Astrocyte of the spinal cord (primary cell): ENCODE measurements at places on chromosomes 6 and 20.

DNA sequence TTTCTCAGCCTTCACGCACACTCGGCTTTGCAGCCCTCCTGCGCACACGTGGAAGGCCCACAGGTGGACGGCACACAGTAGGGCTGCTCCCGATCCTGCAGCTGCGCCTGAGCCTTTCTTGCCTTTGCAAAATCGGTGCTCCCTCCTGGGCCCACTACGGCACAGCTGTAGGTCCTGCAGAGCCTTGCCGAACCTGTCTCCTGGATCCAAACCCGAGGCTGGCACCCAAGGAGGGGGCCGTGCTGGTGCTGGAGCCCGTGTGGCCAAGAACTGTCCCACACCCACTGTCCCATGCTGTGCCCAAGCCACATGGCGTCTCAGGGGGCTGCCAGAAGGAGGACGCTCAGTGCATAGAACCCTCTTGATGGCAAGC lies 227.4 kb downstream of the TTLL2 start:
- no peak for DNase-seq

- DNase-seq = peak; percentile 95
These were observed at the start of gene CUL7 for GRCh38 chr6:43053545-43054205. Gene CUL7, minus strand, starts transcription at chr6:43053851. Its CDS starts 1,063 bp downstream, at chr6:43052788.

DNA sequence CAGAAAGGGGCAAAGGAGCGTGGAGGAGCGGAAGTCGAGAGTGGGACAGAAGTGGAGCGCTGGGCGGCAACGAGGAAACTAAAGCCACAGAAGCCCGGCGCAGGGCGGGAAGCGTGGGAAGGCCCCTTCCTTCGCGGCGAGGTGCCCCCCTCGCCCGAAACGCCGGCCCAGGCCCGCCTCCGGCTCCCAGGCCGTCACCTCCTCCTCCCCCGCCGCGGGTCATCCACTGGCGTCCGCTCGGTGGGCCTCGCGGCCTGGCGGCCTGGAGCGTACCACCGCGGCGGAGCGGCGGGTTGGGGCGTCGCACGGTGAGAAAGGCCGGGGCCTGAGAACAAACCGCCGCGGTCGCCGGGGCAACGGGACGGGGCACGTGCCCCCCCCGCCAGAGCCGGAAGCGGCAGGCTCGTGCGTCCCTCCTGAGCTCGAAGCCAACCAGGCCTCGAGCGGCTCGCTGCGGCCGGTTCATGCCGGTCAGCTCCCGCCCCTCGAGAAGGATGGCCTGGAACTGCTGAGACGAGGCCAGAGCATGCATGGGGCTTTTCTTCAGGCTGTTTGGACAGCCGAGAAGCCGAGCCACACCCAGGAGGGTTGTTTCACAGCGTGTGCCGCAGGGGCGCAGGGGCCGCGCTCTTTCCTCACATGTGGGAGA lies at the start of gene TCP11:
TSS of gene TCP11 (minus strand) at position 333 of the 649 bp plus-strand sequence. CDS start 469 bp downstream, outside the sequence.
- DNase-seq = no peak

DNA sequence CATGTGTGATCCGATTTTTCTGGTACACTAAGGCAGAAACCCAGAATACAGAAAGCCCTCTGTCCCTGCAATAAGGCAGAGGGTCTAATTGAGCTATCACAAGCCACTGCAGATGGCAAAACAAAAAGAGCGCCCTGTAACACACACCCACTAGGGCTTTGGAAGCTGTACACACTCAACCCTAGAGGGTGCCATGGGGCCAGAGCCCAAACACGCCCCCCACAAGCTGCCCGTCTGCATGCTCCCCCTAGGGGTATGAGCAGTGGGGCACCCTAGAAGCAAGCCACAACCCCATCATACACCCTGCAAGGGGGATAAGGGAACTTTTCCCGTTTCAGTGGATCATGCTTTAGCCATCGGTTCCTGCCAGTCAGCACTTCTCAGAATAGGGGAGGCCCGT lies 62.2 kb upstream of the PDE10A start:
- no peak for DNase-seq

- DNase-seq = no peak
These were observed 137.8 kb downstream of the CEBPB start for GRCh38 chr20:50328222-50328979.

GRCh38 chr6:115729036-115729435 lies 331.7 kb downstream of the FRK start:
- no peak for DNase-seq

DNA sequence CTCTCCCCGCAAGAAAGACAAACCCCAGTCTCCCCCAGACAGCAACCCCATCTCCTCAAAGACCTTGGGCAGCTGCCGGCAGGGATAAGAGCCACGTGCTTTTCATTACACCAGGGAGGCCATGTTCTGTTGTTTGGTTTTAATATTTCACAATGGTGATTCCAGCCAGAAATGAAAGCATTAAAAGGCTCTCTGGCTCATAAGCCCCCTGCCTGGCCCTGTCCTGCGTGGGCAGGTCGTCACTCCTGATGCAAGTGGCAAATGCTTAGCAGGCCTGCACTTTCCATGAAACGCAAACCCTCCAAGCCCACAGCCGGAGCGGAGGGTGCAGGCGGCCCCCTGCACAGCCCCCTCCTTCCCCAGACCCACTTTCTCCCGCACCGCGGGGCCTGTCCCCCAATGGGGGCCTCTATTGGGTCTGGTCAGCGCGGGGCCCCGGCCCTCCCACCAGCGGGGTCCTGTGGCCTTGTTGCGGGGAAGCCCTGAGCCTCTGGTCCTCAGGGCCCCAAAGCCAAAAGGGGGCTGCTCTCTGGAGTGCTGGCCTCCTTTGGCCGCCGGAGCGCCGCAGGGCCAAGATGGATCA lies 77.2 kb downstream of the TMEM242 start:
- no peak for DNase-seq

GRCh38 chr6:44034931-44035345 lies 92.3 kb downstream of the MRPL14 start:
- no peak for DNase-seq

DNA sequence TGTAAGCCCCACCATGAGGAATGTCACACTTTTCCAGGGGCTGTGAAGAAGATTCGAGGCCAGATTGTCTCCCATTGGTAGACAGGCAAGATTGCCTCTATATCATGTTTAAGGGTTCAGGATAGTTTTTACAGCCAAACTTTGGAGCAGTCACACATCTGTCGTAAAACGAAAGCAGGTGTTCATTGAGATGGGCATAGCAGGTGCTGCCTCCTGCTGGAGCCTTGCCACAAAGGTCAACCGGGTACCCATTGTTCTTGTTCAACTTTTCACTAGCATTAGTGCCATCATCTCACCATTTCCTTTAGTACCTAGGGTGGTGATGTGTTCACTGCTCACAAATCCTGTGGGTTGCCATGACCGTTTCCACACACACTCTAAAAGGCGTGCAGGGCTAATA lies 198.3 kb downstream of the HTR1B start:
- no peak for DNase-seq

DNA sequence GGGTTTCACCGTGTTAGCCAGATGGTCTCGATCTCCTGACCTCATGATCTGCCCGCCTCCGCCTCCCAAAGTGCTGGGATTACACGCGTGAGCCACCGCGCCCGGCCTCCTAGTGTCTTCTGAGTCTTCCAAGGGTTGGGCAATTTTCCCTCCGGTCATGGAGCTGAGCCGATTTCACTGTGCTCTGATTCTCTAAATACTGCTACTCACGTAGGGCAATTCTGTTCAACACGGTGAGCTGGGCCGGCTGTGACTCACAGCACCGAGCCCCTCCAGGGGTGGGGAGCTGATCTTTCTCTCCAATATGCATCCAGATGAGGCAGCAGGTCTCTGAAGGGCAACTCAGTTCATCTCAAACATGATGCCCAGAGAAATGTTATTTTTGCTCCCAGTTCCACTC lies 71.6 kb upstream of the CD93 start:
- DNase-seq = no peak

DNA sequence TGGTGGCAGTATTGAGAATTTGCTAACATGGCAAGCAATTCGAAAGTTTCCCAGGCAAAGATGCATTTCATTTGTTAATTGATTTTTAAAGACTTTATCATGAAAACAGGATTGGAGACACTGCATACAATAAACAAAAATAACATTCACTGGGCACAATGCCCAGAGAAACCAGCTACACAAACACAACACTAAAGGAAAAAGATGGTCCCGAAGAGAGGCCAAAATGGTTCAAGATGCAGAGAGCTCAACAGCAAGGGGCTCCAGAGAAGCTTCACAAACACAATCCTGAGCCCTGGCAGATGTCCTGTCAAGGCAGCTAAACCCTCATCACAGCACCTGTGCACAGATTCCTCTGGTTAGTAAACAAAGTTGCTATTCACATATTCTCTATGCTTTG lies 79.3 kb downstream of the INSM1 start:
- DNase-seq = no peak

DNA sequence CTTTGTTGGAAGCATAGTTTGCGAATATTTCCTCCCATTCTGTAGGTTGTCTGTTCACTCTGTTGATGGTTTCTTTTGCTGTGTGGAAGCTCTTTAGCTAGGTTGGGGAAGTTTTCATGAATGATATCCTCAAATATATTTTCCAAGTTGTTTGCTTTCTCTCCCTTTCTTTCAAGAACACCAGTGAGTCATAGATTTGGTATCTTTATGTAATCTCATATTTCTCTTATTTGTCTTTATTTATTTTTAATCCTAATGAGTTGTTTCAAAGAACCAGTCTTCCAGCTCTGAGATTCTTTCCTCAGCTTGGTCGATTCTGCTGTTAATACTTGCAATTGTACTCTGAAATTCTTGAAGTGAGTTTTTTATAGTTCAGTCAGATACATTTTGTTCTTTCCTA lies 628.0 kb upstream of the ID4 start:
- DNase-seq = no peak

- no peak for DNase-seq
These were observed 27.2 kb downstream of the BRPF3 start for GRCh38 chr6:36223706-36224105.

- DNase-seq = no peak
These were observed 139.5 kb downstream of the GJA10 start for GRCh38 chr6:90033746-90034271.

DNA sequence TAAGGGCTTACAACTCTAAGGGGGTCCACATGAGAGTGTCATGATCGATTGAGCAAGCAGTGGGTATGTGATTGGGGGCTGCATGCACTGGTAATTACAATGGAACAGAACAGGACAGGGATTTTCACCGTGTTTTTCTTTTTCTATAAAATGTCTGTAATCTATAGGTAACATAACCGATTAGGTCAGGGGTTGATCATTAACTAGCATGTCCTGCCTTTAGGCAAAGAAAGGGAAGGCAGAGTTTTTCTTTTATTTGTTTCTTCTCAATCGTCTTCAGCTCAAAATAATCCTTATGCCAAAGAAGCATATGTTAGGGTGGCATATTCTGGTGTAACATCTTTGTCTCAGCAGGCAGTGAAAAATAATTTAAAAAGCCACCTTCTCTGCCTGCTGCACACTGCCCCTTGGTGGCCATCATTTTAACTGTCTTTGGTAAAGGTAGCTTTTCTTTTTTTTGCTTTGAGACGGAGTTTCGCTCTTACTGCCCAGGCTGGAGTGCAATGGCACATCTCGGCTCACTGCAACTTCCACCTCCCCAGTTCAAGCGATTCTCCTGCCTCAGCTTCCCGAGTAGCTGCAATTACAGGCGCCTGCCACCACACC lies 9.7 kb upstream of the CEP43 start:
- peak; percentile 50 for DNase-seq

DNA sequence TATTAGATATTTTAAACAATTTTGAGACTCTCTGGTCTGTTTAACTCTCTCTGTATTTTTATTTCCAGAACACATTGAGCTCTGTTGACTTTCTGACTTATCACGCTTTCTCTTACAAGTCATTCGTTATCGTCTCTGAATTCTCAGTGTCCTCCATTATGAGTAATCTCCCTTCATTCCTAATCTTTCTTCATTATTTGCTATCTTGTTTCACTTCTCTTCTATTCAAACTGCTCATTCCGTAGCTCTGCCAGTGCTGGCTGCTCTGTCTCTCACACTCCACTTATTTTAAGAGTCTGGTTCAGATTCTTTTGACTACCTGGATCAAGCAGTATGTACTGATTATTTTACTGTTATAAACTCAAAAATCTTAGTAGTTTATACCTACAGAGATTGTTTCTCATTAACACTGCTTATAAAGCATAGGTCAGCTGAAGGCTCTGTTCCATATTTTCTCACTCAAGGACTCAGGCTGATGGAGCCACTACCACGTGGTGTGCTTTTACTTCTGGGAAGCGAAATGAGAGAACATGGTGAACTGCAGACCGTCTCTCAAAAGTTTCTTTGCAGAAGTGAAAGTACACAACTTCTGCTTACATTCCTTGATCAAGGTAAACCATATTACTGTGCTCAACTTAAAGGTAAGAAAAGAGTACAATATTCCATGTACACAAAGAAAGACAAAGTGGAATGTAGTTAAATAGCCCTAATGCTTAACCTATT lies 485.2 kb downstream of the GRIK2 start:
- no peak for DNase-seq

DNA sequence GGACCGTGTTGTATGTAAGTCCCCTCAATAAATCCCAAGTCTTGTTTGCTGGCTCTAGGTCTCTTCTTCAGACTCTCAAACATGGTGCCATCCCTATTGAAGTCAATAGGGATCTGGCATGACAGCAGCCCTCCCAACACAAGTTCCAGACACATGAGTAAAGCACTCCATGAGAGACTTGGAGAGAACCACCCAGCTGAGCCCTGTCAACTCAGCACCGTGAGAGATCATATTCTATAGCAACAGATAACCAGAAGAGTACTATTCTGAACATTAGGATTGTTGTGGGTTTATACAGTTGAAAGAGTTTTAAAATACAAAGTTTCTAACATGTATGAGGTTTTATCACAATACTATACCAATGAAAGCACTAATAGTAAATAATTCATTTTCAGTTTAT lies 23.5 kb downstream of the TMEM14A start:
- DNase-seq = no peak

DNA sequence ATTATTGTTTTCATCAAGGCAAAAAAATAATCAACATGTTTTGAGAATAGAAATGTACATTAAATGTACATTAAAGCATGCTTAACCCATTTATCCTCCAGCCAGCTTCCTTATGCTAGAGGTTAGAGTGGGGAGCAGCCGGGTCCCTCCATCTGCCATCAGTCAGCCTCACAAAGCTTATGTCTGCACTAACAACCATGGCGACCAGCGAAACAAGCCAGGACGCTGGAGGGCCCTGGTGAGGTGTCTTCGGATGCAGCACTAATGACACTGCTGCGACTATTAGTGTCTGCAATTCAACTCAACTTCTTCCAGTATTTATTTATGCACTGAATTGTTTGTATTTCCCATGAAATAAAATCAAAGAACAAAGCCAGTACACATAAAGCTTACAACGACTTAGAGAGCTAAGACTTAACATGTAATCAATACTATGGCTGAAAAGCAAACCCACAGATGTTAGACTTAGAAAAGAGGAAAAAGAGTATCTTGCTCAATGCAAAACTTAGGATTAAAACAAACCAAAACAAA lies 6.8 kb downstream of the CLDN20 start:
- no peak for DNase-seq
